Activated T-cell treated with anti-CD3 and anti-CD28 coated beads for 1 hour (primary cell): ENCODE measurements at places on chromosomes 4 and X.

- no peak for DNase-seq
Measured at GRCh38 chr4:125750828-125751466, 436.2 kb downstream of the FAT4 start.

- no peak for DNase-seq
Measured at GRCh38 chr4:133498149-133498548, 349.1 kb downstream of the PCDH10 start.

DNA sequence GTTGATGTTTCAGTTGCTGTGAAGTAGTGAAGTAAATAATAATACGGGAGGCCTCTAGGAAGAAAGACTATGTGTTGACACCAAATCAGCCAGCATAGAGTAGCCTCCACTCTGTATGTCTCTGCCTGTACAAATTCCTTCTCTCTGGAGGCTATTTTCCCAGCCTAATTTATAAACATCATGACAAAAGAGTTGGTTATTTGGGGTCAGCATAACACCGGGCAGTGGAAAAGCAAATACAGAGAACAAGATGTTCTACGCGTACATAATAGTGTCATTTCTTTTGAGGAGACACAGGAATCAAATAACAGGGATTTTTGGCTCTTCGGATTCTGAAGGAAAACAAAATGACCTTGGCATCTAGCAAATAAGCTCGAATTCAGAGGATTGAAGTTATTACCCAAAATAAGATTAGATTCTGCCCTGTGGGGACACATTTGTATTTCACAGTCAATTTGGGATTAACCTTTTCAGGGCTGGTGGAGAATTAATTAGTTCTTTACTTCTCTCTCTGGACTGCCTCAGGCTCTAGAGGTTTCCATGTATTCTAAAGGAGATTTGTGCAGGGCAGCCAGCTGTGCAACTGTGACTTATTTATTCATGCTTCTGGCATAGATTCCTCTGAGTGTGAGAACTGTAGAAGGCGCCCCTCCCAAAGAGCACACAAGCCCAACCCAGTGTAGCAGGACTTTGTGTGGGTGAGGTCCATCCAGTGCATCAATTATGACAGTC, 14.1 kb upstream of the SYTL4 start:
- no peak for DNase-seq

- DNase-seq: no peak
Measured at GRCh38 chr4:145815027-145815612, 123.5 kb downstream of the ZNF827 start.

DNA sequence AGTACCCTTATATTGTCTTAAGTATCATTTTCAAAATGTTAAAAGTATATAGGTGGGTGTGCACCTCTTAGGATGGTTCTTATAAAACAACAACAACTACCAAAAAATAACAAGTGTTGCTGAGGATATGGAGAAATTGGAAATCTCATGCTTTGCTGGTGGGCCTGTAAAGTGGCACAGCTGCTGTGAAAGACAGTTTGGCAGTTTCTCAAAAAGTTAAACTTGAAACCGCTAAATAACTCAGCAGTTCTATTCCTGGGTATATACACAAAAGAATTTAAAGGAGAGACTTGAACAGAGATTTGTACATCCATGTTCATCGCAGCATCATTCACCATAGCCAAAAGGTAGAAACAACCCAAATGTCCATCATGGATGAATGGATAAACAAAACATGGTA, 65.5 kb downstream of the HAND2 start:
- DNase-seq: no peak

- no peak for DNase-seq
Measured at GRCh38 chr4:54085284-54085683, 14.7 kb upstream of the GSX2 start.

GRCh38 chr4:1285790-1286553, 3.7 kb upstream of the MAEA start:
- no peak for DNase-seq

DNA sequence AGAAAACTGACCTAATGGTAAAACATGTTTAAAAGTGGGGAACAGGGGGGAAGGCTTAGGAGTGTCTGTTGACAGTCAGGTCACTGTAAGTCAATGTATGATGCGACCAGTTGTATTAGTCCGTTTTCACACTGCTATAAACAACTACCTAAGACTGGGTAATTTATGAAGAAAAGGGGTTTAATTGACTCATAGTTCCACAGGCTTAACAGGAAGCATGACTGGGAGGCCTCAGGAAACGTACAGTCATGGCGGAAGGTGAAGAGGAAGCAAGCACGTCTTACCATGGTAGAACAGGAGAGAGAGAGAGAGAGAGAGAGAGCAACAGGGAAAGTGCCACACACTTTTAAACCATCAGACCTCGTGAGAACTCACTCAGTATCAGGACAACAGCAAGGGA, 13.0 kb upstream of the PLAC1 start:
- DNase-seq: no peak

DNA sequence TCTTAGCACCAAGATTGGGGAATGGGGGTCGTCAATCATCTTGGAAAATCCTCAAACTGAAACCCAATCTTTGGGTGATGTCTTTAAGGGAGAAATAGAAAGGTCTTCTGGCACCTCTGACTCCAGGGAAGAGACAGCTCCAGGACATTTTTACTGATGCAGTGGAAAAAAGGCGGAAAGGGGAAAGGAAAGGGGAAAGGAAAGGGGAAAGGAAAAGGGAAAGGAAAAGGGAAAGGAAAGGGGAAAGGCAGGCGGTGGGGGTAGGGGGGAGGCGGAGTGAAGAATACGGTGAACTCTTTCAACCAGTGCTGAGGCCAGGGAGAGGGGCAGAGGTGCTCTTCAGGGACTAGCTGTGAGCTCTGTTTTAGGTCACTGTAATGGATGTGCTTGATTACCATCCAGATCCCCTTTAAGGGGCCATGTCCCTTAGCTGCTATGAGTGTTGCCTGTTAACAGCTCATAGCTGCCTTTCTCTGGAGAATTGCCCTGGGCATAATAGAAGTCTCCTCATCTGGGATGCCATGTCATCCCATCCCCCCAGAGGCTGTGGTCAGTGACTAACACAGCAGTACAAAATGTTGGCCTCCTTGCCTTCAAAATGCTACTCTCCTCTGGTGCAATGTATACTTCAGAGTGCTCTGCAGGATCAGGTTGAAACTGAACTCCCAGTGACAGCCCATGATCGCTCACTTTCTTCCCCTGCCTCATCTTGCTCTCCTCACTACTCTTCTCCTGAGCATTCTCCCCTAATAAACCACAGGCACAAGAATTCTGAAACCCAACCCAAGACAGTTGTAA, 92.4 kb upstream of the AP1S2 start:
- no peak for DNase-seq

DNA sequence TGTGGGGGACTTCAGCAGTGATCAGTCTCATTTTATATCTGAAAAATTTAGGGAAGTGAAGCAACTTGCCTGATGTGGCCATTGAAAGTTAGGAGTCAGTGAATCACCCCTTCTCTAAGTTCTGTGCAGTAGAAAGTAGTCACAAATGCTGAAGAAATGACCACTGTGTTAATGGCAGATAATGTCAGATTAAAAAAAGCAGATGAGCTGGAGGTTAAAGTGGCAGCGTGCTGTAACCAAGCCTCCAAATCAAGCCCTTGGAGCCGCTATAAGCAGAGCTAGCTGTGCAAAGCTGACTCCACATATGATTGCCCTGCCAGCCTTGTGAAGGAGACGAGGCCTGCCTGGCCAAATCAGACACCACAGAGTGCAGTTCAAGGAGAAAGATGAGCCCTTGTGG, 39.2 kb upstream of the PDE5A start:
- DNase-seq: no peak

DNA sequence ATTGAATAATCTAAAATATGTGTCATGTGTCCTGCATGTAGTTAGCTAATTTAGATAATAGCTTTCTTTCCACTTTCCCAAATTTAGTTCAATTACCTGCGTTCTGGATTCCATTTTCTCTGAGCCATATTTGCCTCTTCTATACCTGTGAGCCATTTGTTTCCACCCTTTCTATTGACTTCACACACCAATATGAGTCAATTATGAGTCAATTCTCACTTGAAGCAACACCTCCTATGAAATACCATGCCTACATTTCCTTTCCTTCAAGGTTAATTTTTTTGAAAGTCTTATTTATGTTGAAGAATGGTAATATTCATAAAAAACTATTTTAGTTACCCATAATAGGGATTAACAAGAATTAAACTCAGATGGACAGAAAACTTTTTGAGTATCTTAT, 25.8 kb downstream of the NPY2R start:
- DNase-seq: no peak

- DNase-seq: no peak
Measured at GRCh38 chrX:13427441-13428052, 107.7 kb upstream of the ATXN3L start.

- no peak for DNase-seq
Measured at GRCh38 chr4:168478868-168479267, 1.4 kb downstream of the DDX60L start.

- DNase-seq: no peak
Measured at GRCh38 chr4:26544421-26544820, 39.5 kb upstream of the TBC1D19 start.

DNA sequence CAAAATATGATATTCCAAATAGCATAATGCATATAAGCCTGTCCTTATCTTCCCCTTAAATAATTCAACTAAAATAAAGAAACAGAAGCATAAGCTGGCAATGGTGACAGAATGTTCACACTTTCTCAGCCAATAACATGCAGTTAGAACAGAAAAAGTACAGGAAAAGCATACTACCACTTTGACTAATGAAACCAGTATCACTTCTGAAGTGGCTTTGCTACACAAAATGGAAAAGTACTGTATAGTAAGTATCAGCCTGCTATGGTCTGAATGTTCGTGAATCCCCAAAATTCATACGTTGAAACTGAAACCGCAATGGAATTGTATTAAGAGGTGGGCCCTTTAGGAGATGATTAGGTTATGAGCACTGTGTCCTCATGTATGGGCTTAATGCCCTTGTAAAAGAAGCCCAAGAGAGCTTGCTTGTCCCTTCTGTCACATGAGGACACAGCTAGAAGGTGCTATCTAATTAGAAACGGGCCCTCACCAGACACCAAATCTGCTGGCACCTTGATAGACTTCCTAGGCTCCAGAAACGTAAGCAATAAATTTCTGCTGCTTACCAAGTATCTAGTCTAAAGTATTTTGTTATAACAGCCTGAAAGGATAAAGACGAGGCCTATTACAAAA, 102.6 kb downstream of the PRDM5 start:
- DNase-seq: no peak

- no peak for DNase-seq
Measured at GRCh38 chrX:136779346-136779781, 1.4 kb downstream of the ARHGEF6 start.

- DNase-seq: no peak
Measured at GRCh38 chrX:148672517-148672916, 172.1 kb downstream of the AFF2 start.

DNA sequence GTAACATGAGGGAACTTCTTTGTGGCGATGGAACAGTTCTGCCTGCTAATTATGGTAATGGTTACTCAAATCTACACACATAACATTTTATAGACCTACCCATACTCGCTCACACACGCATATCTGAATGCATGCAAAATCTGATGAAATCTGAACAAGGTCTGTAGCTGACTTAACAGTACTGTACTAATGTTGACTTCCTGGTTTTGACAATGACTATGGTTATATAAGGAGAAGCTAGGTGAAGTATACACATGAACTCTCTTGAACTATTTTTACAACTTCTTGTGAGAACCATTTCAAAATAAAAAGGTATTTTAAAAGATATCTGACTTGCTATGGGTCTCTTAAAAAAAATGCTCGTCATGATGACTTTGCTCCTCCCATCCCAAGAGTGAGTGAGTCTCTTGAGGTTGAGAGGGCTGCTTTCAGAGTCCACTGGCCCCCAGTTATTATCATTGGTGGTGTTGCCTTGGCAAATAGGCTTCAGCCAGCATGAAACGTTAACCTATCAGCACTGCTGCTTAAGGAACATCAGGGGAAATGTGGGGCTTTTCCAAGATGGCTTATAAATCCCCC, 99.8 kb downstream of the MTMR1 start:
- DNase-seq: no peak

GRCh38 chr4:85919200-85919887, 440.5 kb downstream of the MAPK10 start:
- no peak for DNase-seq

- DNase-seq: no peak
Measured at GRCh38 chr4:67746797-67747495, 7.2 kb downstream of the GNRHR start.

GRCh38 chrX:252244-252956, 28.8 kb upstream of the PLCXD1 start:
- no peak for DNase-seq

DNA sequence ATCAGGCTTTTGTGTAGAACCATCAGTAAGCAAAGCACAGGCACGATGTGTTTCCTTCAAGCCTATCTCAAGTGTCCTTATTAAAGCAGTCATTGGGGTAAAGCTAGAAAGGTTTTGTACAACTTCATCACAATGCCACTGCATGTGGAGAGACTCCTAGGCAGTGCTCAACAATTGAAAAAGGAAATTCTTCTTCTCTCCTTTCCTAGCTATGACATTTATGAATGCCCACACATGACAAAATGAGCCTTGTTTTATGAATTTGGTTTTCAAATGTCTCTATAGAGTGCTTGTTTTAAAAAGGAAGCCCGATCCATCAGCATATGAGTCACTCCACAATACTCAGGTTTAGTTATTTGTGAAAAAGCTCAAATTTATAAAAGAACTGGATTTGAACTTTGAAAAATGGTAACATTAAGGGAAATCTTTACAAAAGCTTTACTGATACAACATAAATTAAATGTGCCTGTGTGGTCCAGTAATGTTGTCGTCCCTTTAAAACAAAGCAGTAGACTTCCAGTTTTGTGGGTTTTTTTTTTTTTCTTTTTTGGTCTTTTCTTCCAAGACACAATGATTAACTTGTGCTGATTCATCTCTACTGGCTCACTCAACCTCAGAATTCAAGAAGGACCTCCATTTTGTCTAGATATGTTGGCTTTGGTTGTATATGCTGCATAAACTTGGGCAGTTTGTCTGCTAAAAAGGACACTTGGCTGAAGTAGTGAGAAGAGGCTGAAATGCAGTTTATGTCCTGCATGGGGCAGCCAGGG, 273.8 kb downstream of the GASK1B start:
- DNase-seq: no peak

- no peak for DNase-seq
Measured at GRCh38 chrX:18890724-18891547, 93.0 kb downstream of the PHKA2 start.

DNA sequence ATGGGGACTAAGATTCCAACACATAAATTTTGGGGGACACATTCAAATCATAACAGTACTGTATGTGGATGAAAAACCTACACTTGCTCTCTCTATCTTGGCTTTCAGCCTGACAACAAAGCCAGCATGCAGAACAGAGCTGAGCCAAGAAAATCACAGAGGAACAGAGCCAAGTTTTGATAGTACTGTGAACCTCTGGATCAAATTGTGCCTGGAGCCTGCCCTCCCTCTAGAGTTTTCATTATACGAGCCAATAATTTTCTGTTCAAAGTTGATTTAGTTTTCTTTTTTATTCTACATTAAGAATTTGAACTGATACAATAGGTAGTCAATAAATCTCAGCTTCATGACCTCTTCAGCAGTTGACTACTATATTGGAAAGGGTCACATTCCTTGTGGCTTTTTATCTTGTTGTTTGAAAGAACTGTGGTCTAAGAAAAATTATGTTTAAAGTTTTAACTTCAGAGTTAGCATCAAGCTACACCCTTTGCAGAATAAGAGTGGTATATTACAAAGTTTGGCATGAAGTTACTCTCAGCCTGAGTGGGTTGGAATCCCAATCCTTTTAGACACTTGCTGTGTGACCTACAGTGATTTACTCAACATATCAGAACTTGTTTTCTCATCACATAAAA, 31.1 kb downstream of the GRID2 start:
- DNase-seq: no peak
